ENCODE measurements at places on chromosomes 13 and 19.

- no peak for DNase-seq
Measured at GRCh38 chr13:75418997-75419396, 63.0 kb downstream of the TBC1D4 start.

DNA sequence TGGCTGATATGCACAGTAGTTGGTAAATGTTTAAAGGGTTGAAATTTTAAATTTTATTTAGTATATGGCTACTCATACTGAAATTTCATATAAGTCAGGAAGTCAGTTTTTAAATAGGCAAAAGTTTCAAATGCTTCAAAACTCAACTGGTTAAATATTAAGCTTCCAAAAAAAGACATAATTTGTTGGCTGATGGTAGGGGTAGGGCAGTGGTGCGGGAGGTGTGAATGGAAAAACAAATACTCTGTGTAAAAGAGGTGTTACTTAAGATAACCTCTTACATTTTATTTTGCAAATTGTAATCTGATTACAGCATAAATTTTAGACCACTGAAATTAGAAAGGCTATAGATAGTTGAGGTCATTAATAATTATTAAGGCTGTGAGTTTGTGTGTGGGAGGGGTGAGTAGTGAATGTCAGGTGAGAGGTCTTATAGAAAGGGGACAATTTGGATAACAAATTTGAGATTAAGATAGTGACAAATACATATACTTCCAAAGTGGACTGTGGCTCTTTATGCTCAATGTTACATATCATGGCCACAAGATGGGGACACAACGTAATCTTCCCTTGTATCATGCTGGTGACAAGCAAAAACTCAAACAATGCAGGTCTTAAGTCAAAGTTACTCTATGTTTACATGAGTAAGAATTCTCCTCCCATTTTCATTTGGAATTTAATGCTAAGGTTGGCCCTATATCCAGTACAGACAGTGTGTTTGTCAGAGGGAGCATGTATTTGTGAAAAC is 36.6 kb upstream of the OXGR1 start:
- DNase-seq: no peak

DNA sequence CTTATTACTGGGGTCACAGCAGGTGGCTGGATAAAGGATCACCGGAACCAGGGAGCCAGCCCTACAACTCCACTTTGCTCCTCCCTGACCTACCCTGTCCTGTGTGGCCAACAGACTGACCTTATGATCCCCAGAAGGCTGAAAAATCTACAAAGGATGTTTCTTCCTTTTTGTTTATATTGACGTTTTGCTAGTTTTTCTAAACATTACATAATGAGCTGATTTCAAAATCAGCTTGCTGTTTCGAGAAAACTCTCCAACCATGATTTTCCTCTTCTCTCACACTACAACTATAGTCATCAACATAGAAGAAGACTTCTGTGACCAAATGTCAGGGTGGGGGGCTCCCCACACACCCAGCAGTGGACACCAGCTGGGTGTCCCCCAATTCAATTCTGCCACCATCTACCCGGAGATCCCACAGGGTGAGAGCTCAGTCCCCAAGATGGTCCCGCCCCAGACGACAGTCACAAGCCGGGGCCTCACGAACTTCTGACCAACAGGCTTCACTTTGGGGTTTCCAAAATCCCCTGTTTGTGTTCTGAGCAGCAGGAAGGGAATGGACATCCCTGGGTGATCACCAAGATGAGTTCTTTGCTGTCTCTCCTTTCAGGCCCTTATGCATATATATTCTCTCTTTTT is 35.0 kb downstream of the ZNF536 start:
- no peak for DNase-seq

DNA sequence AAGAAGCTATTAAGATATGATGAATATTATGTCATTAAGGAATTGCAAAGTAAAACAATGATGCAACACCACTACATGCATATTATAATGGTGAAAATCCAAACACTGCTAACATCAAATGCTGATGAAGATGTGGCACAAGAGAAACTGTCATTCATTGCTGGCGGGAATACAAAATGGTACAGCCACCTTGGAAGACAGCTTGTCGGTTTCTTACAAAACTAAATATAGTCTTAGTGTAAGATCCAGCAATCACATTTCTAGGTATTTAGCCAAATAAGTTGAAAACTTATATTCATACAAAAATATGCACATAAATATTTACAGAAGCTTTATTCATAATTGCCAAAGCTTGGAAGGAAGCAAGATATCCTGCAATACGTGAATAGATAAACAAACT is 114.9 kb upstream of the EDNRB start:
- no peak for DNase-seq

DNA sequence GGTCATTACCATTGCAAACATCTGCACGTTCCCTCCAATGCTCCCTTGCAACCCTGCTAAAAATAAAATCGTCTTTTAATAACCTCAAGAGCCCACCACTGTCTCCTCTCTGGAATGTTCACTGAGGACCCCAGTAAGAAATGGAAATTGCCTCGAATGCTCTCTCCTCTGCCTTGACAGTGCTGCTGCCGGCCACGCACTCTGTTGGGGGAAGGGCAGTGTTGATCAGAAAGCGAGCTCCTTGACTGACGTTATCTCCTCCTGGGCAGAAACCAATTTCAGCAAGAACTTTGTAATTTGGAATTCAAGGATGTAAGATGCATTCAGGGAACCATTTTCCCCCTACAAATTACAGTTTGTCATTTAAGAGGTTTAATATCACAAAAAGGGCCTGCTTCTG is 718.5 kb downstream of the UQCRFS1 start:
- no peak for DNase-seq

All from CD4-positive, alpha-beta T cell treated with Interleukin-21 for 1 hour (primary cell).